ENCODE measurements at places on chromosomes 16 and 17. TPM values are rescaled to one million over a fixed set of nuclear protein-coding genes. Genes with fewer than 3 reads are reported as not detected.
A peak's percentile ranks its signal among the peaks of the same experiment; 100 is the strongest.

Gene TXNDC11
- total RNA-seq, result 47.2 TPM

Gene TSPOAP1
- 25.6 TPM for total RNA-seq

Gene CDK10
- 94.2 TPM for total RNA-seq

Gene MAPT
- 0.15 TPM for total RNA-seq

Gene CDK3
- total RNA-seq, result 7.0 TPM

Gene AGRP
- total RNA-seq, result not detected

Gene TANC2
- 26.2 TPM for total RNA-seq

Gene IGFBP4
- total RNA-seq, result 5.9 TPM

Gene FBXO39
- 0.42 TPM for total RNA-seq

Gene MYH1
- not detected for total RNA-seq

DNA sequence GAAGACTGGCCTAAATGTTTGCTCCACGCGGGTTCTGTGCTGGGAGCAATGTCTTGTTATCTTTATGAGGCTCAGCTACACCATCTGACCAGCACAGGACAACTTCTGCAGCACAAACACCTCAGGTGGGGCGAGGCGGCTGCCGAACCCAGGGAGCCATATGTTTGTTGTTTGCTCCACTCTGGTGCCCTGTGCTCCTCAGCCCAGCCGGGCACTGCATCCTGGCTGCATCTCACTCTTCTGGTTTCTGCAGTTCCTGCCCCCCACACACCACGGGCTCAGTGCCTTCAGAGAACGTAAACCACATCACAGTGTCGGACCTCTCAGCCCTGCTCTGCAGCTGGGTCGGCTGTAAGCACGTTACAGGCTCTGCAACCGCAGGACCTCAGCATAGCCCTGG, 32.4 kb downstream of the MXRA7 start:
- DNase-seq, result peak; percentile 73

- DNase-seq, result no peak
Measured at GRCh38 chr16:24428756-24429155, 110.6 kb upstream of the RBBP6 start.

DNA sequence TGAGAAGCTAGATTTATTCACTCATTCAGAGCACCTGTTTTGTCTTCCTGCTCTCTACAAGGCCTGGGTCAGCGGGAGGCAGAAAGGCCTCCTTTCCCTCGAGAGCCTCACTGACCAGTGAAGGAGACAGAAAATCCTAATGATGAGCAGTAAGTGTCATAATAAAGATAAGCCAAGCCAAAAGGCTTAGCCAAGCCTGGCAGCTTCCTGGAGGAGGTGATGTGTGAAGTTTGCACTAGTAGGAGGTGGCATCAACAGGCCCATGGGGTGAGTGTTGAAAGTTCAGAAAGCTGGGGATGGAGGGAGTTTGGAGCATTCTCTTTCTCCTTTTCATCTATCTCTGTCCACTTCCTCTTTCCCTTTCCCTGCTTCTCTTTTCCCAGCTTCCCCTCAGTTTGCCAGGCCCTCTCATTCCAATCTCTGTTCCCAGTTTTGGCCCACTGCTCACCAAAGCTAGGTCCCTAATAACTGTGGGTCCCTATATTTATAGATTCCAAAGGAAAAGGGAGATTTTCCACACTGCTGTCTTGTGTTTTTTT, 16.5 kb upstream of the SPNS3 start:
- no peak for DNase-seq

- no peak for DNase-seq
Measured at GRCh38 chr17:66578781-66579489, 256.0 kb upstream of the CACNG5 start.

DNA sequence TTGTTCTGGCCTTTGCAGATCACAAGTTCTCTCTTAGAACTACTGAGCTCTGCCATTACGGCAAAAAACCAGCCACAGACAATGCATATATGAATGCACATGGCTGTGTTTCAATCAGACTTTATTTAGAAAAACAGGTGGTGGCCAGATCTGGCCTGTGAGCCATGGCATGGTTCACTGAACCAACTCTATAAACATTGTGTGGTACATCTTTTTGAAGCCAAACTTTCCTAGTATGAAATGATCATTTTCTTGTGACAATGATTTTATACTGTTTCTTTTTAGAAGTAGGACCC, 65.9 kb upstream of the AMZ2 start:
- no peak for DNase-seq

- no peak for DNase-seq
Measured at GRCh38 chr17:67212714-67213417, 32.1 kb downstream of the HELZ start.

DNA sequence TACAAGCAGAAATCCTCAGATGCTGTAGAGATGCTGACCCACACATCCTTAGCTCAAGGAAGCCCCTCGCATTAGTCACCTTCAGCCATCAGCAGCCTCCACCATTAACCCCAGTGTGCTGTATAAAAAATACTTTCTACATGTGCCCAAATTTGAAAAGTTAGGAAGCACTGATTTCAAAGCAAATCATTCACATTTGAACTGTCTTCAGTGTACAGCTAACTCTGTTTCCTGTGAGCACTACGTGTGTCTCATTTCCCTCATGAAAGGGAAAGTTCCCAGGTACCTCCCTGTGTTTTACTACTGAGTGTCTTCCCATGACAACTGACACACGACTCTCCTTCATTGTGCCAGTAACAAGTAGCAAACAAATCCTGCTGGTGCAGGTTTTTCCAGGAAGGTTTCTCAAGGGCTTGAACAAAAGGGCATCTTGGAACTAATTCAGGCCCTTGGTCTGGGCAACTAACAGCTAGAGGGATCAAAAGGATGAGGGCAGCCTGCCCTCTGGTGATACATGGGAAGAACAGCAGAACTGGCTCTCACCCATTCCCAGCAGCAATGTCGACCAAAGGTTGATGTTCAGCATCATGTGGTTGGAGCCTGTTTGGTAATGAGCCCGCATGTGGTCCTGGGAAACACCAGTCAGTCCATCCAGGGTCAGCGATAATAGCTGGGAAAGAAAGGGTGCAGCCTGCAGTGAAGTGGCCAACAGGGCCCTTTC, 4.0 kb downstream of the SLC35B1 start:
- DNase-seq, result no peak

GRCh38 chr16:9874219-9874618, 308.0 kb downstream of the GRIN2A start:
- no peak for DNase-seq

DNA sequence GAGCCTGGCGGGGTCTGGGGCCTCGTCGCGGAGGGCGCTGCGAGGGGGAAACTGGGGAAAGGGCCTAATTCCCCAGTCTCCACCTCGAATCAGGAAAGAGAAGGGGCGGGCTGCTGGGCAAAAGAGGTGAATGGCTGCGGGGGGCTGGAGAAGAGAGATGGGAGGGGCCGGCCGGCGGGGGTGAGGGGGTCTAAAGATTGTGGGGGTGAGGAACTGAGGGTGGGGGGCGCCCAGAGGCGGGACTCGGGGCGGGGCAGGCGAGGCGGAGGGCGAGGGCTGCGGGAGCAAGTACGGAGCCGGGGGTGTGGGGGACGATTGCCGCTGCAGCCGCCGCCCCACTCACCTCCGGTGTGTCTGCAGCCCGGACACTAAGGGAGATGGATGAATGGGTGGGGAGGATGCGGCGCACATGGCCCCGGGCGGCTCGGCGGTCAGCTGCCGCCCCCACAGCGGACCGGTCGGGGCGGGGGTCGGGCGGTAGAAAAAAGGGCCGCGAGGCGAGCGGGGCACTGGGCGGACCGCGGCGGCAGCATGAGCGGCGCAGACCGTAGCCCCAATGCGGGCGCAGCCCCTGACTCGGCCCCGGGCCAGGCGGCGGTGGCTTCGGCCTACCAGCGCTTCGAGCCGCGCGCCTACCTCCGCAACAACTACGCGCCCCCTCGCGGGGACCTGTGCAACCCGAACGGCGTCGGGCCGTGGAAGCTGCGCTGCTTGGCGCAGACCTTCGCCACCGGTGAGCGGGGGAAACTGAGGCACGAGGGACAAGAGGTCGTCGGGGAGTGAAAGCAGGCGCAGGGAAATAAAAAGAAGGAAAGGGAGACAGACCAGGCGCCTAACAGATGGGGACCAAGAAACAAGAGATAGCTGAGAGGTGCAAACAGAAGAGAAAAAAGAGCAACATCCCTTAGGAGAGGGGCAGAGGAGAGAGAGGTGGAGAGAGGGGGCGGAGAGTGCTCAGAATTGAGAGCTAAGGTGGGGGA, at the start of gene PNMT:
TSS of gene PNMT (plus strand) at position 509 of the 980 bp plus-strand sequence. CDS start at position 532, 23 bp downstream.
- DNase-seq, result peak; percentile 74

DNA sequence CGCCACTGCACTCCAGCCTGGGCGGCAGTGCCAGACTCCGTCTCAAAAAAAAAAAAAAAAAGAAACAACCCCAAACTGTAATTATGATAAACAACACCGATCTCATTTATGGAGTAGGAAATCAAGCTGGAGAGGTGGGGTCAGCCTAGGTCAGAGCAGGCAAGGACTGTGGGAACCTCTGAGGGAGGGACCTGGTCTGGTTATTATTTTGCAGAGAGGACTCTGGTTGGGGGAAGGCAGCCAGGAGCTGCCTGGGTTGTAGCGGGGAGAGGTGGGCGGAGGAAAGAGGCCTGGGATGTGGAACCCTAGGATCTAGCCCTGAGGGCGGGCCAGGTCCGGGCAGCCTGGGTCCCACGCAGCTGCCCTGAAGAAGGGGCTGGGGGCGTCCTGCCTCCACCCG, 10.9 kb upstream of the HS3ST6 start:
- no peak for DNase-seq

DNA sequence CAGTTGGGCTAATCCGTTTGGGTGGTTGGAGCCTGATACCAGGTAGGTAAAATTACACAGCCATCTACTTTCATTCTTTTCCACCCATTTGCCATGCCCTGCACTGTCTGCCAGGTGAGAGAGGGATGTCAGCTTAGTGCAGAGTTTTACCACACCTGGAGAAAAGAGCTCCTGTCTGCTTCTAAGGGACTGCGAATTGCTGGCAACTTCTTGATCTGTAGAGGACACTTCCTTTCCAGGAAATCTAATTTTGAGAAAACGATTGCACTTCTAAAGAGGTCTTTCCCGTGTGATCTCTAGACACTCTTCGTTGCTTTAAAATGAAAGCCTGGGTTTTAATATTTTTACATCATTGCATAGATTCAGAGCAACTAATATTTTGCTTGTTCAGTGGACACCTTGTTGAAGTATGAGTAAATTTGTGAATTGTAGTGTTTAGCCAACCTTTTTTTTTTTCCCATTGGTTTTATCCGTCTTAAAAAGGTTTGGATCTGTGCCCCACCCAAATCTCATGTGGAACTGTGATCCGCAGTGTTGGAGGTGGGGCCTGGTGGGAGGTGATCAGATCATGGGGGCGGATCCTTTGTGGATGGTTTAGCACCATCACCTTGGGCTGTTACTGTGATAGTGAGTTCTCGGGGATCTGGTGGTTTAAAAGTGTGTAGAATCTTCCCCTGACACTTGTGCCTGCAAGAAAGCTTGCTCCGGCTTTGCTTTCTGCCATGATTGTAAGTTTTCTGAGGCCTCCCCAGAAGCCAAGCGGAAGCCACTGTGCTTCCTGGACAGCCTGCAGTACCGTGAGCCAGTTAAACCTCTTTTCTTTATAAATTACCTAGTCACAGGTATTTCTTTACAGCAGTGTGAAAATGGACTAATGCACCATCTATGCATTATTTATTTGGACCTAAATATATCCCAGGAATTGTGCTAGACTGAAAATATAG, 104.6 kb downstream of the PRKCA start:
- DNase-seq, result peak; percentile 54

DNA sequence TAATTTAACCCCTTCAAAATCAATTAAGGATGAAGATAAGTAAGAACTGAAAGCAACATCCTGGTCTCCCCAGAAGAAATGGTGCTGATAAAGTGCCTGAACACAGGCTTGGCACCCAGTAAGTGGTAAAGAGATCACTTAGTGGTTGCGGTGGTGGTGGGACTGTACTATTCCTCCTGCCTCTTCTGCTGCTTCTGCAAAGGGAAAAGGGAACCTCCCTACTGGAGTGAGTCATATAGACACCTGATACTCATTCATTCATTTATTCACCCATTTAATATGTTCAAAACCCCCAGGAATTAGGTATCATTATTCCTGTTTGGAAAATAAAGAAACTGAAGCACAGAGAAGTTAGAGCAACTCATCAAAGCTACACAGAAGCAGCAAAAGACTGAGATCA, 60.6 kb downstream of the CDYL2 start:
- peak; percentile 54 for DNase-seq

GRCh38 chr17:49730078-49730784, 22.5 kb upstream of the SLC35B1 start:
- no peak for DNase-seq

DNA sequence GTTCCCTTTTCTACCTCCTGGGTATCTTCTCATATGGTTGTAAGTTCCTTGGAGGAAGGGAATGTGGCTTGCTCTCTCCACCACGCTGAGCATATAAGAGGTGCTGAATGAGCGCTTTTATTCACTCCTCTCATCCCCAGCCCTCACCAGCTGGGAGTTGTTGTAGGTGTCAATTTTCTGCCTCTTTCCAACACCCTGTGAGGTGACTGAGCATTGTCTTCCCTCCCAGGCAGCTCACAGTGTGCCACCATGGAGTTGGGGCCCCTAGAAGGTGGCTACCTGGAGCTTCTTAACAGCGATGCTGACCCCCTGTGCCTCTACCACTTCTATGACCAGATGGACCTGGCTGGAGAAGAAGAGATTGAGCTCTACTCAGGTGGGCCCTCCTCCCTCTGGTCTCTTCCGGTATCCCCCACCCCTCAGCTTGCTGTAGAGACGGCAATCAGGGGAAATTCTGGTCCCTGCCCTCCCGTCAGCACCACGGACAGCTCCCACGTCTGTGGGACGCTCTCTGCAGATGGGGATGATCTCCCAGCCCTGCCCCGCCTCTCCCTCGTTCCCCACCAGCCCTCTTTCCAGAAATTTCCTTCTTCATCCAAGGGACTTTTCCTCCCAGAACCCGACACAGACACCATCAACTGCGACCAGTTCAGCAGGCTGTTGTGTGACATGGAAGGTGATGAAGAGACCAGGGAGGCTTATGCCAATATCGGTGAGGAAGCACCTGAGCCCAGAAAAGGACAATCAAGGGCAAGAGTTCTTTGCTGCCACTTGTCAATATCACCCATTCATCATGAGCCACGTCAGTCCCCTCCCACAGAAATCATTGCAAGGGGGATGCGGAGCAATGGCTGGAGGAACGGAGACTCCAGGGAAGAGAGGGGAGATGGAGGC, 18.3 kb downstream of the CIITA start:
- DNase-seq, result no peak

- DNase-seq, result no peak
Measured at GRCh38 chr17:29190592-29191207, 10.5 kb upstream of the MYO18A start.

- peak; percentile 83 for DNase-seq
Measured at GRCh38 chr16:8567355-8568230, 22.7 kb downstream of the TMEM114 start.

DNA sequence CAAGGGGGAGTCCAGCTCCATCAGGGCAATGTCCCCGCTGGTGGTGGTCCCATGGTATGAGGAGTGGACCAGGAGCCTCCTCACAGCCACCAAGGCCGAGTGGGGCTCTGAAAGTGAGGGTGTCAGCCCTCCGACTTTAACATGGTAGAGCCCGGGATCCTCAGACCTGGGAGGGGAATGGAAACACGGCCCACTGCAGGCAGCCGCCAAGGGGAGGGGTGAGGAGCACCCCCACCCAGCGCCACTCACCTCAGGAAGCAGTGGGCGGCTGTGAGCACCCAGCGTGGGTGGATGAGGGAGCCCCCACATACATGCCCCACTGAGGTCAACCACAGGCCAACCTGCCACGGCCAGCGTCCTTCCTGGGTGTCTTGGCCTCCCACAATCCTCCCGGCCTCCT, 10.8 kb downstream of the ZG16B start:
- DNase-seq, result no peak
